ENCODE measurements at places on chromosomes 11 and 22.

- DNase-seq = no peak
Measured at GRCh38 chr11:116473790-116474346, 298.9 kb downstream of the BUD13 start.

GRCh38 chr11:124152770-124153407, 30.3 kb upstream of the OR10D3 start:
- DNase-seq = no peak

DNA sequence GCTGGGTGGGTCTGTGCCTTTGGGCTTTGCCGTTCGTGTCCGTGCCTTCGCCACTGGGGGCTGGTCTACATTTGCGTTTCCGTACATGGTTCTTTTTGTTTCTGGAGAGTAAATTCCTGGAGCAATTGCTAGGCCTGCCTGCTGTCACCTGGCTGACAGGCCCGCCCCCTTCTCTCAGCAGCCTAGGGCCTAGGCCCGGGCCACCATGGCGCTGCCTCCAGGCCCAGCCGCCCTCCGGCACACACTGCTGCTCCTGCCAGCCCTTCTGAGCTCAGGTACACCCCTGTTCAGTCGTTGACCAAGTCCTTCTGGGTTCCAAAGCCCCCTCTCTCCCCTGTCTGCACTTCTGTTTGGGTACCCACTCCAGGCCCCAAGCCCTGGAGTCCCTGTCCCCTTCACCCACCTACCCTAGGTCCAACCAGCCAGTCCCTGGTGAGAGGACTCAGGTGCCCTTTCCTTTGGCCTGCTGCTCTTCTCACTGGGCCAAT, 649 bp downstream of the TMEM25 start:
- DNase-seq = no peak

GRCh38 chr11:124150684-124151083, 32.5 kb upstream of the OR10D3 start:
- no peak for DNase-seq

- no peak for DNase-seq
Measured at GRCh38 chr11:70526116-70527045, 128.1 kb downstream of the CTTN start.

- DNase-seq = no peak
Measured at GRCh38 chr11:109981031-109981636, 112.1 kb upstream of the ZC3H12C start.

DNA sequence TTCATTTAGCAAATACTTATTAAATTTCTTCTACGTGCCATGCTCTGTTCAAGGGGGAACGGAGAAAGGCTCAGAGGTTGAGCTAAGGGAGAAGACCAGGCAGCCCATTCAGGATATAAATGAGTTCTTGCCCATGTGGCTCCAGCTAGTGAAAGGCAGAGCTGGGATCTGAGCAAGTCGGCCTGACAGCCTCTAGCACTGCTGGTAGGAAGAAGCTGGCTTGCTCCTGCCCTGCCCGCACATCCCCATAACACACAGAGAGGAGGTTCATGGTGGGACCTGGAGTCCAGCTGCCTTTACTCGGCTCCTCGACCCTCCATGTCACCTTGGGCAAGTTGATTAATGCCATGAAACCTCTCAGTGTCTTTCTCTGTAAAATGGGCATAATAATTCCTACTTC, 2.0 kb downstream of the SLC15A3 start:
- no peak for DNase-seq

- no peak for DNase-seq
Measured at GRCh38 chr11:35354644-35355043, 64.7 kb downstream of the SLC1A2 start.

DNA sequence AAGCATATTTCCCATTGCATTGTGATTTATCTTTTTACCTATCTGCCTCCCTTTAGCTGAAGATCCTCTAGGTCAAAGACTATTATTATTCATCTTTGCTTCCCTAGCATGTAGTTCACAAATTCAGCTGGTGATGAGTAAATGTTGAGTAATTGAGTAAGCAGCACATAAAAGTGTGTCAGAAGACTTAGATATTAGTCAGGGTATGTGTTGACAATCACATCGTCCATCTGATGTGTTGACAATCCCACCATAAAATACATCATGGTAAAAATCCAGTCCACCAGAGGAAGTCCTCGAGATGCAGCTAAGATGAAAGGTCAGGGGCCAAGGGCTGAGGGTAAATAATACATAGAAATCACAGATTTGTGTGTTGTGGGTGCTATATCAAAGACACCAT, 22.9 kb upstream of the ABTB2 start:
- no peak for DNase-seq

- no peak for DNase-seq
Measured at GRCh38 chr11:76839311-76839710, 21.4 kb upstream of the ACER3 start.

DNA sequence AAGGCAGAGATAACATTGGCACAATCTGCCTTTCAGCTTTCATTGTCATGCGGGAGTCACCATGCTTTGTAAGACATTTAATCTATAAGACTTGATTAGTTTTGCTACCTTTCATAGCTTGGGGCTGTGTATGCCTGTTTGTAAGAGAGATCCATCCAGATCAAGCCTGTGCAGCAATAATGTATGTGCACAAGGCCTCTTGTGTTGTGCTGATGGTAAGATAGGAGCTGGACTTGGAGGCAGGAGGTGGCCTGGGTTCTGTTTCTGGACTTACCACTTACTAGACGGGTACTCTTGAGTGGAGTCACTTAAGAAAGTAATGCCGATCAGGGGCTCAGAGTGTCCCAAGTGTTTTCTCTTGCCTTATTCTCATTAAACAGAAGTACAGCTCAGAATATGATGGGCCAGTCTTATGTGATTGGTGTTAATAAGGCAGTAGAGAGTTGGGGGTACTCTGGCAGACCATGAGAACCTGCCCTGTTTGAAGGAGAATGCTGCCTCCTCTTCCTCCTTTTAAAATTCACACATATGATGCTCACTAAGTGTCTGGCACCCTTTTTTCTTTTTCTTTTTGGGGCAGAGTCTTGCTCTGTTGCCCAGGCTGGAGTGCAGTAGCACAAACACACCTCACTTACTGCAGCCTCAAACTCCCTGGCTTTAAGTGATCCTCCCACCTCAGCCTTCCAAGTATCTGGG, 30.9 kb downstream of the PTPRJ start:
- no peak for DNase-seq

DNA sequence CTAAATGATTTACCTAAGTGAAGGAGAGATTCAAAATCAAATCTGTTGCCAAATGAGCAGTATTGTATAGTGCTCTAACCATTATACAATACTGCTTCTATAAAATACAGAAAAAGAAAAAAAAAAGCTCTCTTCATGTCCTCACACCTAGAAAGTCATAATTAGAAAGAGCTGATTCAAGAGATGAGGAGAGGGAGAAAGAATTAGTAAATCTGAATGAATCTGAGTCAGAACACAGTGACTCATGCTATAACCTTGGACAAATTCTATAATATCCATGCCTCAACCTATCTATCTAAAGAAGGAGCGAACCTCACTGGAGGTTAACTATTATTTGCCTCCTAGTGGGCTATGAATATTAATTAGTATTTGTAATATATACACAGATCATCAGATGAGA, 29.4 kb downstream of the AMBRA1 start:
- no peak for DNase-seq

All from central memory CD8-positive, alpha-beta T cell (primary cell).